Fibroblast of skin of scalp (primary cell): ENCODE measurements at places on chromosomes 3 and 15.

- DNase-seq: peak; percentile 66
Observed at GRCh38 chr3:129305592-129306091, 27.0 kb downstream of the HMCES start.

- no peak for DNase-seq
Observed at GRCh38 chr3:190532731-190533203, 18.9 kb downstream of the IL1RAP start.

GRCh38 chr15:58632789-58633188 lies 116.7 kb downstream of the ADAM10 start:
- DNase-seq: peak; percentile 33

DNA sequence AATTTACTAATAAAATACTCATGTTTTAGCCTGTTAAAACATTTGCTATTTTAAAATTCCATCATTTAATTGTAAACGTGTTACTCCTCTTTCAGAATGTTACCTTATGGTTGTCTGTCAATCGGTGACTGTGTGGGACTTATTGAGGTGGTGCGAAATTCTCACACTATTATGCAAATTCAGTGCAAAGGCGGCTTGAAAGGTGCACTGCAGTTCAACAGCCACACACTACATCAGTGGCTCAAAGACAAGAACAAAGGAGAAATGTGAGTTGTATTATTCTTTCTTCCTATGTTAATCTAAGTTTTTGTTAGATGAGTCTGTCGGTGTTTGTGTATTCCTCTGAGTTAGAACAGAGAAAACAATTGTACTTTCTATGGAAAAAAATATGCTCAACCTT lies 21.7 kb downstream of the KCNMB3 start:
- DNase-seq: no peak

- DNase-seq: peak; percentile 39
Observed at GRCh38 chr3:102536456-102536855, 101.6 kb downstream of the ZPLD1 start.

DNA sequence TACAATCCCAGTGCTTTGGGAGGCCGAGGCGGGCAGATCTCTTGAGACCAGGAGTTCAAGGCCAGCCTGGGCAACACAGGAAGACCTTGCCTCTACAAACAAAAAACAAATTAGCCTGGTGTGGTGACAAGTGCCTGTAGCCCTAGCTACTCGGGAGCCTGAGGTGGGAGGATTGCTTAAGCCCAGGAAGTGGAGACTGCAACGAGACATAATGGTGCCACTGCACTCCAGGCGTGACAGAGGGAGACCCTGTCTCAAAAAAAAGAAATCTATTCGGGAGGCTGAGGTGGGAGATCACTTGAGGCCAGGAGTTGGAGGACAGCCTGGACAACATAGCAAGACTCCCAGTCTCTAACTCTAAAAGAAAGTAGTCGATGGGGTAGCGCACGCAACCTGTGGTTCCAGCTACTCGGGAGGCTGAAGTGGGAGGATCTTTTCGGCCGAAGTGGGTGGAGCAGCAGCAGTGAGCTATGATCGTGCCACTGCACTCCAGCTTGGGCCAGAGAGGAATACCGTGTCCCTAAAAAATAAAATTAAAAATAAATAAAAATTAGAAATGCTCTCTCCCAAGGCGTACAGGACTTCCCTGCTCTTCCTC lies 775 bp downstream of the C3orf33 start:
- peak; percentile 24 for DNase-seq

- DNase-seq: peak; percentile 15
Observed at GRCh38 chr15:29090617-29091466, 178.8 kb downstream of the NSMCE3 start.
